Caco-2 (cell line): ENCODE measurements at places on chromosomes 4 and X.

DNA sequence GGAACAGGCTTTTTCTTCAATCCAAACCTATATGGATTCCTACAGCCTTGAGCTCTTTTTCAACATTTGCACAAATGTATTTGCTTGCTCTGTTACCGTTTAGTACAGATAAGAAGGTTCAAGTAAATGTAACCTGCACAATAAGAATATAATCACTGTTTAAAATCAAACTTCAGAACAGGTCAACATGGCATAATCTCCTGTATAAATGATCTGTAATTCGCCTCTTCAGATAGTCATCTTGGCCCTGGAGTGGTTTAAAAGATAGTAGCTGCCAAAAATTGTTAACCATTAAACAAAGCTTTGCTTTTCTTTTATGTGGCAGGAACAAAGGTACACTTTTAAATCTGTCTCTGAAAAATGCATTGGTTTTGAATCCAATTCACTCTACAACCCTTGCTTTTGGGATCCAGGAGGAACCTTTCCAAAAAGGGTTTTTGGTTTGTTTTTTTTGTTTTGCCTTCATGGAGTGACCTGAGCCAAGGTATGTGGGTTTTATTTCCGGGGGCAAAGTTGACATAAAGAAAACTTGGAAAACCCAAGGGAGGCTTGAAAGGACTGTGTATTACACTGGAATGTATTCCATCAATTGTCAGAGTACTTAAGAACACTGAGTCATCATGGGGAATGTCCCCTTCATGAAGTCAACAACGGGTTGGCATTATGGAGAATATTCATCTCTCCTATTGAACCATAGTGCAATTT lies 210.4 kb upstream of the HCCS start:
- DNase-seq = peak; percentile 40

- DNase-seq = no peak
Observed at GRCh38 chrX:54043056-54043455, 1.2 kb downstream of the PHF8 start.

DNA sequence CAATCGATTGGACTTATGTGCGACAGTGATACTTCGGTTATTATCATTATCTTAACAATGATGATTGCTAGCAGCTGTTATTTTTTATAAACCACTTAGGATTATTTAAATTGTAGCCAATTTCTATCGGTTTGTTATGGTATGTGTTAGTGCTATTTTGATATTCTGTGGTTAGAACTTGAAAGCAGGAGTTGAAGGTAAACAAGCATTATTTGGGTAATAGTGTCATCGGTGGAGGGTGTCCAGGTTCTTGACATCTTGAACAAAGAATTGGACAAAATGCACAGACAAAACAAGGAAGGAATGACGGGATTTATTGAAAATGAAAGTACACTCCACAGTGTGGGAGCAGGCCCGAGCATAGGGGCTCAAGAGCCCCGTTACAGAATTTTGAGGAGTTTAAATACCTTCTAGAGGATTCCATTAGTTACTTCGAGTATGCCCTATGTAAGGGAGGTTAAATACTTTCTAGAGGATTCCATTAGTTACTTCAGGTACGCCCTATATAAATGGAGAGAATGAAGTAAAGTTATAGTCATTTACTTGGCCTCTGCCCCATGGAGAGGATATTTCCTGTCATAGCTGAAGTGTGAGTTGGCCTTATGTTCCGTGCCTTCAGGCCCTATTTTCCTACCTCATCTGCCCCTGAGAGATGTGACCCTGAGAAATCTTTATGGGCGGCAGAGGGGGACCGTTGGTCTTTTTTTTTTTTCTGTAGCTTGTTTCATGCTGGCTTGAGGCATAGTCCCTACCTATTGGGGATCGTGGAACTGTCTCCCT lies 13.1 kb downstream of the MOB1B start:
- no peak for DNase-seq

DNA sequence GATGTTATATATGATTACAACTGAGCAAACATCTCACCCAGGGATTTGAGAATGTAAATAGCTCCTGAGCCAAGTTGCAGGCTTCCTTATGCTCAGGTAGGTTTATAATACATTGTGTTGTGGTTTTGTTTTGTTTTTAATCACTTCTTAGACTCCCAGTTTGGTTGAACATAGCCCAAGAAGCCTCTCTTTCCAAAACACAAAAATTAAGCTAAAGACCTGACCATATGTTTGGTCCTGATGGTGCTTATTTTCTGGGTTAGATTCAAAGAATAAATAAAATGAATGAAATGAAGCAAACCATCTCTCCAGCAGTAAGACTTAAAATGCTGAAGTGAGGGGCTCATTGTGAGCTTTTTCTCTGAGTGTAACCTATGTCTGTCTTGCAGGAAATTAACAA lies 93.5 kb downstream of the GRXCR1 start:
- no peak for DNase-seq

DNA sequence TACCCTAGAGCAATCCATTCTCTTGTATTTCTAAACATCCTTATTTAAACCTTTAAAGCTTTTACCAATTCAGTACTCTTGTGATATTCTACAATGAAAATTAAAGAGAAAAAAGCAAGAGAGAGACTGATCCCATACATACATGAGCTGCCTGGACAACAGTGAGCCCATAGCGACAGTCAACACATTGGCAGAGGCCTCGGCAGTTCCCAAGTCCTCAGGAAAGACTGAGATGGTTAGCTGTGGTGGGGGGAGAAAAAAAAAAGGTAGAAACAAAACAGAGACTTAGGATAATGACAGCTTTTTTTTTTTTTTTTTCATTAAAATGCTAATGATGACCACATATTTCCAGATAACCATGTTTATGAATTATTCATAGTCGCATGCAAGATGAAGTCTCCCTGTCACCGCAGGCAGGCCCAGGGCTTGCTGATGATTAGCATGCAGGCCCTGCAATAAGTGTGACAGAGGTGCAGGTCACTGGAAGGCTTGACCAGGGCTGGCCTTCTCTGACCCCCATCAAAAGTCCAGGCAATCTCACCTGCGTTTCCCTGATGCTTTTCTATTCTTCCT lies 148.8 kb downstream of the APBB2 start:
- no peak for DNase-seq

GRCh38 chr4:72701987-72702819 lies 133.2 kb upstream of the ADAMTS3 start:
- no peak for DNase-seq

GRCh38 chrX:12657881-12658280 lies 133.3 kb upstream of the PRPS2 start:
- DNase-seq = no peak

GRCh38 chr4:33334416-33334815 lies 2614.2 kb downstream of the PCDH7 start:
- DNase-seq = no peak

- no peak for DNase-seq
Observed at GRCh38 chr4:40916218-40916555, 166.4 kb downstream of the NSUN7 start.

DNA sequence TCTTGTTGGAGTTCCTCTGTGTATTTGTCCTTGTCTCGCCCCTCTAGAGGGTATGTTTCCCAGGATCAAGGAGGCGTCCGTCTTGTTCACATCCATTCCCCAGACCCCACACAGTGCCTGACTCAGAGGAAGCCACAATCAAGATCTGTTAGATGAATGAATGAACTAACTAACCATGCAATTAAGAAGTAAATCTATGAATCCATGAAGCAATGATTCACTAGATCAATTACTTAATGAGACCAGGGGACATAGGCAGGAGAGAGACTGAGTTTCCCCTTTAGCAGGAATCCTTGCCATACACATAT lies 11.9 kb downstream of the BLOC1S4 start:
- DNase-seq = no peak

DNA sequence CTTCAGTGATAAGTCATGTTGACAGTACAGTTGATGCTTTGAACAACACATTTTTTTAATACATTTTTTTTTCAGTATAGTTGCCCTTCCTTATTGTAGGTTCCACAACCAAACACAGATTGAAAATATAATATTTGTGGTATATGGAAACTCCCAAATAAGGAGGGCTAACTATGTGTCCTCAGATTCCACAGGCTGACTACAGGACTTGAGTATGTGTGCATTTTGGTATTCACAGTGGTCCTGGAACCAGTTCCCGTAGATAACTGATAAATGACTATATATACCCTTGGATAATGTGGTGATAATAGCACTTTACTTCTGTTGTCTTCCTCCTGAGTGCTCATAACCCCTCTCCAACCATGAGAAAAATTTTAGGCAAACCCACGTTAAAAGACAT lies 111.6 kb upstream of the NUDT6 start:
- DNase-seq = no peak
